ENCODE measurements at places on chromosomes 3 and 15.

DNA sequence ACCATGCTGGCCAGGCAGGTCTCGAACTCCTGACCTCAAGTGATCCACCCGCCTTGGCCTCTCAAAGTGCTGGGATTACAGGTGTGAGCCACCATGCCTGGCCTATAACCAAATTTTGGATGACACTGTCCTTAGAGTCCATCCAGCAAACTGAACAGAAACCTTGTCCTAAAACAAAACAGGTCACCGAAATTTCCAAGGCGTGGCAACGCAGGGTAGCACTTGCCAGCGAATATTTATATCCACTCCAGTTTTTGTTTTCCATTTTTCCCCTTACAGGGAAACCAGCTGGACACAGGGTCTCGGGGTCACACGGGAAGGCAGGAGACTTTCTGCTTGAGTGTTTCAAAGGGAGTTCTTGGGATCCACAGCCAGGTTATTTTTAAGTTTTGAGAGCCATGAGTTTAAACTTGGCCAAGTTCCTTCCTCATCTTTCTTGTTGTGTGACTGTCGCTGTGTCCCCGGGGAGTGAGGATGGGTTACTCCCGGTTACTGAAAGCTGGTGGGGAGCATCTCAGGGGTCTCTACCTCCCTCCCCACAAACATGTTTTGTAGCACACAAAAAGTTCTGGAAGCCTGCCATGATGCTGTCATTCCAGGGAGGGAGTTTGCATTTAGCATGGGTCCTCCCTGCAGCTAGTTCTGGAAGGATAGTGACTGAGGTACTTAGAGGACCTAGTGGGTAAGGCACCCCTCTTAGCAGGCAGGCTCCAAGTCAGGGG, 12.6 kb downstream of the LIMD1 start:
- DNase-seq = no peak

GRCh38 chr3:171200750-171201088, 174.2 kb upstream of the SLC2A2 start:
- DNase-seq = no peak

DNA sequence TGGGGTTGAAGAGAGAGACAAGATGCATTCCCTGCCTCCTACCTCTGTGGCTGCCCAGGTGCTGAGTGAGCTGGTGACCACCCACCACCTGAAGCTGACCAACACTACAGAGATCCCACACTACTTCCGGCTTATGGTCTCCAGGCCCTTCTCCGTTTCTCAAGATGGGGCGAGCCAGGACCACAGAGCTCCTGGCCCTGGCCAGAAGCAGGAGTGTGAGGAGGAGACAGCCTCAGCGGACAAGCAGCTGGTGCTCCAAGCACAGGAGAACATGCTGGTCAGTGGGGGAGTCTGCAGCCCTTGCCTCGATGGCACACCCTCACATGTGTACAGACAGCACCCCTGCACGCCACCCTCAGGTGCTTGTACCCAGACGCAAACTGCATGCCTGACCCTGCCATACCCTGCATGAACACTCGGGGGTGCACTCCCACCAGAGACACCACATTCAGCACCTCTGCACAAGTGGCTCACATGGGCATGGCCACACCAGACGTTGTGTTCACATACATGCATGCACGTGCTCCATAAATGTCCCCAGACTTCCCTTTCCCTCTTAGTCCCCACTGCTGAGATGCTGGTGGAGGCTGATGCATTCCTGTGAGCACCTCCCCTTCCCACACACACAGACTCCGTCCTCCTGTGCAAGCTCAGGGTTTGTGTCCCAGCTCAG, 19.0 kb downstream of the ACAA1 start:
- peak; percentile 29 for DNase-seq

DNA sequence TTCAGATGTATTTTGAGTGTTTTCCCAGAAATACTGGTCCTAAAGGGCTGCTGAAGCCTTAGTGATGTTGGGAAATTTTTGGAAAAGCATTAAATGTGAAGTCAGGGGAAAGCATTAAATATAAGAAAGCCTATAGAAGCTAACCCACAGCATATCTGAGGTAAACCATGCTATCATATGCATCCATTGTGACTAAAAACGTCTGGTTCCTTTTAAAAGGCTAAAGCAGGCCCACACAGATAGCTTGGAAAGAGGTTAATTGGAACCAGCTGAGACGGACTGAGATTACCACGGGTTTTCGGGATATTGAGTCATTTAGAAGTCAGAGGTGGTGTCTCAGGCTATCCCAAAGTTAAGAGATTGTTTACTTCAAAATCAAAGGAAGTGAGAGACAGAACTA, 78.2 kb downstream of the CYP19A1 start:
- DNase-seq = no peak

DNA sequence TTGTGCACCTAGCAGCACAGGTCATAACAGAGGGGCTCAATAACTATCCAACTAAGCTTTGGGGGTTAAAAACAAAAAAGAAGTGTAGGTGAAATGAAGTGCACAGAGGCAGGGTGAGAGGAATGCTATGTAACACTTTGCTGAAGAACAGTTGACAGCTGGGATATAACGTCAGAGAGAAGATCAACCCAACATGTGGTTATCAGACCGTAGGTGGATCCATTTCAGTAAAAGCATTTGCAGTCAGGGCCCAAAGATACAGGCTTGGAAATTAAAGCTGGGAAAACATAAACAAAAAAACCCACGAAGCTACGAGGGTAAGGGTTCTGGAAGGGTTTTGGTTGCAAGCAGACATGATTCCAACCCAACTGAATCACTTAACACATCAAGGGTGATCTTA, 377.5 kb upstream of the NR2F2 start:
- DNase-seq = no peak

- no peak for DNase-seq
Observed at GRCh38 chr3:36060950-36061349, 319.4 kb upstream of the STAC start.

DNA sequence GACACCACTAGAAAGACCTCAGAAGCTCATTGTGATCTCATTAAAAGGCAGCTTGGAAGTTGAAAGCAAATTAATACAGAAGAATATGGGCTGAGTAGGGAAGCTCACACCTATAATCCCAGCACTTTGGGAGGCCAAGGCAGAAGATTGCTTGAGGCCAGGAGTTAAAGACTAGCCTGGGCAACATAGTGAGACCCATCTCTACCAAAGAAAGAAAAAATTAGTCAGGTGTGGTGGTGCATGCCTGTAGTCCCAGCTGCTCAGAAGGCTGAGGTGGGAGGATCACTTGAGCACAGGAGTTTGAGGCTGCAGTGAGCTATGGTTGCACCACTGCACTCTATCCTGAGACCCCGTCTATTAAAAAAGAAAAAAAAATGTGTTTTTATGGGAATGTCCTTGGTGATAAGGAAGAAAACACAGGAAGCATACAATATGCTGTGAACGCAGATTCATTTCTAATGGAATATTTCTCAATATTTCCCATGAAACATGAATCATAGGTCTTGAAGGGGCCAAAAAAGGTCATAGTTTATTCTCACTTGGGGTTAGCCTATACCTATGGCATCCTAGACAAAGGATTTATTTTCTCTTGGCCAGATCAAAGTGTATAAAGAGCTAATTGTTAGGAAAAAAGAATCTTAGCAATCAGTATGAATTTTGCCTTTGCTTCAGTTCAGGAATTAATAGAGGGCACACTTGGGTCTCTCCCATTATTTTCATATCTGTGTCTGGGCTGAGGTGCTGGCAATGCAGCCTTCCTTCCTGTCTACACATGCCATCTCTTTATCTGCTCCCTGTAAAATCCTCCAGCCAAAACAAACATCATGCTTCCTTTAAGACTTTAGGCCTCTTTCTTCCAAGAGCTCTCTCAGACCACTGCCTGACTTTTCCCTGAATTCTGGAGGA, 98.2 kb downstream of the FNDC3B start:
- DNase-seq = no peak

DNA sequence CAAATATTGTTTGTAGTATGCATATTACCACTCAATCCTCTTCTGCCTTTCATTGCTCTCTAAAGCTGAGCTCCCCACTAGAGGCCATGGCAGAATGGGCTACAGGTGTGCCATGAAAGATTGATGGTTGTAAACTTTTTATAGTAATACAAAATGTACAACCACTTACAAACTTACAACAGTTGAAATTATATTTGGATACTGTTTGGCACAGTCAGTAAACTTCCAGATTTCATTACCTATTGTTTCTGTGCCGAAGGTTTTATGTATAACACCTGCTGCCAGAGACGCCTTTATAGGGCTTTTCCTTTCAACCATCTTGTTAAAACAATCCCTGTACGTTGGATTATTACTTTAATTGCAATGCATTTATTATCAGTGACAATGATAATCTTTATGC, 7.0 kb downstream of the ROPN1 start:
- peak; percentile 61 for DNase-seq

DNA sequence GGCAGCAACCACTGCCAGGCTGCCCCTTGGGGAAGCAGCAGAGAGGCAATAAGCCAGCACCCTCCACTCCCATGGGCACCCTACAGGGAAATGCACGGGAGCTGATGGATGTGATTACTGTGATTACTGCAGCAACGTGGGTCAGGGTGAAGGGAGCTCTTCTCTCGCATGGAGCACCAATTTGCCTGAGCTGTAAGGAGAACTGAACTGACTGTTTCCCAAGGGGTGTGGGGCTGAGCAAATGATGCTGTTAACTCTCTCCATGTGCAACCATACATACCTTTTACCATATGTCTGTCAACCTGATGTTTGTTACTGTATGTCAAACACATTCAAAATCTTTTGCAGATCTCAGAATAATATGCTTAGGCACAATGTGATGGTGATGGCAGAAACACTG, 680.6 kb downstream of the SQOR start:
- DNase-seq = peak; percentile 9

GRCh38 chr3:11582191-11582968, 61.3 kb downstream of the VGLL4 start:
- DNase-seq = no peak

GRCh38 chr3:189171707-189172106, at the start of gene TPRG1:
TSS of gene TPRG1 (plus strand) at chr3:189171971. CDS start at chr3:189207385, 35,414 bp downstream.
- no peak for DNase-seq

DNA sequence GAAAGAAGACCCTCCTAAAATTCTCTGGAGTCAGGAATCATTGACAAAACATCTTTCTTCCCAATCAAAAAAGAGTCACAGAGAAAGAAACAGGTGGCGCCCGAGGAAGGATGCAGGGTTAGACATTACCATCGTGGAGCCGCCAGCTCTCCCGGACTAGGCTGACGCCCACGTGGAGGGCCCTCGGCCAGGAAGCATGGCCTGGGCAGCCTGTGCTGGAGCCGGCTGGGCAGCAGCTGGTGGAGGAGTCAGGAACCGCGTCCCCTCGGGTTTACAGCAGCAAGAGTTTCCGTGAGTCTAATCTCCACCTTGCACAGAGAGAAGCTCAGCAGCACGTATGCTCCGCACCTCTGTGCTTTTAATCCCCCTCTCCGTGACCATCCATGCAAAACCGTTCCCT, 533.7 kb upstream of the ATP11B start:
- no peak for DNase-seq

DNA sequence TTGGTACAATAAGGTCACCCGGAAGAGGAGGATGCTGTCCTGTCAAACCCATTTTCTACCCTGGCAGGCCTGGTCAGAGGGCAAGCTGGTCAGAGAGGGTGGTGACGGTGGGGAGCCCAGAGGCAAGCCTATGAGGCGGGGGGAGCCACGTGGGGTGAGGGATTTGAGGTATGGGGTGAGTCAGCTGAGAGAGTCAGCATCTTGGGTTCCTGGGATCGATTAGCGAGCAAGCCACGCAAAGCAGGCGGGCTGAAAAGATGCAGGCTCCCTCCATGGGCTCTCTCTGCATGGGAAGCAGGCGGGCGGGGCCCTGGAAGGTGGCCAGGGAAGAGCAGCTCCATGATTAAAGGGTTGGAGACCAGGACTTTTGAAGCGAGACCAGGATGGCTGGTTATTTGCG, 48.1 kb downstream of the MAGEF1 start:
- DNase-seq = no peak

- DNase-seq = no peak
Observed at GRCh38 chr3:10093678-10094077, 14.4 kb downstream of the FANCD2OS start.

DNA sequence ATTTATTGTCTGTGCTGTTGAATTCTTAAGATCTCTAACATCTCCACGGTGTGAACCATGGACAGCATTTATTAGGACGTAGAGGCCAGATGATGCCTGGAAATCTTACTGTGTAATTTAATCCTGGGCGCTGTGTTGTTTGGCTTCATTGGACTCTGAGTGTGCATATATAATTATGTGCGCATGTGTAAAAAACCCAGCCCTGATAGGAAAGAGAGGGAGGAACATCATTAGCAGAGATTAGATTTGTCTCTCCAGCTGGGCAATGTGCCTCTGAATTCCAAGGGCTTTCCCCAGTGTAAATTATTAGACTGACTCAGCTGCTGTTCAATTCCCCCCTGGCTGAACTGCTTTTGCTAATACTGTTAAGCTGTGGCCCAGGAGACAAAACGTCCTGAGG, 39.6 kb downstream of the MAP3K13 start:
- peak; percentile 93 for DNase-seq

DNA sequence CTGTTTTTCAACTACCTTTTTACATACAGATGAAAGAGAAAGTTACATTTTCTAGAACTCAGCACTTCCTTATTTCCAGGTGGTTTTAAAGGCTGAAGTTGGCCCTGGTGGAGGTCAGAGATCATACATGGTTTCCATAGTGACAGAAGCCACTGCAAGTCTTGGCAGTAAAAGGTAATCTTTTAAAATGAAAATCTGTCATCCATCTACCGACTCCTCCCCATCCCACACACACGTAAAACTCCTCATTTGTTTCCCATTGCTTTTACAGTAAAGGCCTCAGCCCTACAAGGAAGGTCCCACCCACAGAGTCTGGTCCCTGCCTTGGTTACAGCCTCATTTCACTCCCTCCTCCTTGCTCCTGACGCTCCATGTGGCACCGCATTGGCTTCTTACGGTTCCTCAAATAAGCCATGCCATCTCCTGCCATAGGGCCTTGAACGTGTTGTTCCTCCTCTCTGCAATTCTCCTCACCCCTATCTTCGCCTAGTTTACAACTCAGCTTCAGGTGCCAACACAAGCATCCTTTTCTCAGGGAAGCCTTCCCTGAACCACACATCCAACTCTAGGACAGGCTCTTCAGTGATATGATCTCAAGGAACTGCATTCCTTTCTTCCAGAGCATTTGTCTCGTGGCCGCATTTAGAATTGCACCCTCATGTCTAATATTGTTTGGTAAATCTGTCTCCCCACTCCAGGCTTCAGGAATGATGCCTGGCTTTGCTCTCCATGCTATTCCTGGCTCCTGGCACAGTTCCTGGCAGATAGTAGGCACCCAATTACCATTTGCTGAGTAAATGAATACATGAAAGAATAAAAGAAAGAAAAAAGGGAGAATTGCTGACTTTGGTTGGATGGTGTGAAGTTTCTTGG, 2.6 kb downstream of the CYP19A1 start:
- DNase-seq = no peak

GRCh38 chr3:11273891-11274291, 1.7 kb downstream of the ATG7 start:
- DNase-seq = no peak

- DNase-seq = no peak
Observed at GRCh38 chr3:2268779-2269178, 170.1 kb downstream of the CNTN4 start.

- DNase-seq = no peak
Observed at GRCh38 chr15:43899928-43900327, 73.1 kb downstream of the WDR76 start.

DNA sequence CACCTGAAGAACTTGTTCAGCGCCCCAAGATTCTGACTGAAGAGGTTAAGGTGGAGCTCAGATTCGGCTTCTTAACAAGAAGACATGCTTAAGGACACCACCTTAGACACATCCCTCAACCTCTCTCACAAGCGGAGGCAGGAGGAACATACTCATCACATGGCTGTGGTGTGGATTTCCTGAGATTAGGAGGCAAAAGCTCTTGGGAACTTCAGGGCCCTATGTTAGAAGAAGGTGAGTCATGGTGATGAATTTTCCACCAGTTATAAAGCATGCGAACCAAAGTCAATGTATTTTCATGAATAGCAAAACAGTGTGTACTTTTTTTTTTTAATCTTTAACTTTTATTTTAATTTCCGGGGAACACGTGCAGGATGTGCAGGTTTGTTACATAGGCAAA, 212.2 kb upstream of the SUCLG2 start:
- no peak for DNase-seq
